ENCODE measurements at places on chromosomes 7 and 10.

DNA sequence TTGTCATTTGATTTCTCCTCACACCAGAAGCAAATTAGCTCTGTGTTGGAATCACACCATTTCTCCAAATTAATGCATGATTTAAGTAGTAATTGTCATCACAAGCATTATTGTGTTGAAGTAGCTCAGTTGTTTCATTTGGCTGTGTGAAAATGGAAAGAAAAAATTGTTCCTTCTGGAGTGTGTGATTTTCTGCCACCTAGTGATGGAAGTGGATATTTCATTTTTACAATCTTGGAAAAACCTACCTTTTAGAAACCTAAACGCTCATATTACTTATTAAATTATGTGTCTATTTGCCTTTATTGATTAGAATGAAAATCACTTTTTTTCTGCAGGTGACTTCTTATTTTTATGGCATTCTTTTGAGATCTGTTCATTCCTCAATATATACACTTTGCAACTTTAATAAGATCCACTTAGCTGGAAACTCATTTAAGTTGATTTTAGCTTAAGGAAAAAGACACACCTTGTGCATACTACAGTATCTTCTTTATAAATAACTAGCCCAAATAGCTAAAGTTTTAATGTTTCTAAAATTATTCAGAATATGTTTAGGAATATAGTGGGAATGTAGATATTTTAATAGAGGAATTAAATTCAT, 50.0 kb downstream of the SRI start:
- DNase-seq, result no peak

DNA sequence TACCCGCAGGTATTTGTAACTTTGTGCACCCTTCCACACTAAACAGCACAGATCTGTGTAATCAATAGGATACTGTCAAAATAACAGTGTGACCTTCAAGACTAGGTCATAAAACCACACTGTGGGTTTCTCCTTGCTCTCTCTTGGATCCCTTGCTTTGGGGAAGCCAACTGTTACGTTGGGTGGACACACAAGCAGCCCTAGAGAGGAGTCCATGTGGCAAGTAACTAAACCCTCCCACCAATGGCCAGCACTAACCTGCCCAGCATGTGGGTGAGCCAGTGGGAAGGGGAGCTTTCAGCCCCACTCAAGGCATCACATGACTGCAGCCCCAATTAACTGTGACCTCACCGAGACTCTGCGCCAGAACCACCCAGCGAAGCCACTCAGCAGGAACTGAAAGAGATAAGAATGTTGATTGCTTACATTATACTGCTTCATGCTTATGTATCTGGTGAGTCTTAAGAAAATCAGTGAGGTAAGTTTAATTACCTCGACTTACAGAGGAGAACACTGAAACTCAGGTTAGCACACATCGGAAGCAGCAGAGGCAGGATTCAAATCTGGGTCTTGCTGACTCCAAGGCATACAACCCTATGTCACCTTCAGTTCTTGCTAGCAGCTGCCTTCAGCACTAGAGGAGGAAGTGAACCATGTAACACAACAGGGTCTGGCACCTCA, 9.4 kb upstream of the ZC3HAV1 start:
- DNase-seq, result peak; percentile 75

DNA sequence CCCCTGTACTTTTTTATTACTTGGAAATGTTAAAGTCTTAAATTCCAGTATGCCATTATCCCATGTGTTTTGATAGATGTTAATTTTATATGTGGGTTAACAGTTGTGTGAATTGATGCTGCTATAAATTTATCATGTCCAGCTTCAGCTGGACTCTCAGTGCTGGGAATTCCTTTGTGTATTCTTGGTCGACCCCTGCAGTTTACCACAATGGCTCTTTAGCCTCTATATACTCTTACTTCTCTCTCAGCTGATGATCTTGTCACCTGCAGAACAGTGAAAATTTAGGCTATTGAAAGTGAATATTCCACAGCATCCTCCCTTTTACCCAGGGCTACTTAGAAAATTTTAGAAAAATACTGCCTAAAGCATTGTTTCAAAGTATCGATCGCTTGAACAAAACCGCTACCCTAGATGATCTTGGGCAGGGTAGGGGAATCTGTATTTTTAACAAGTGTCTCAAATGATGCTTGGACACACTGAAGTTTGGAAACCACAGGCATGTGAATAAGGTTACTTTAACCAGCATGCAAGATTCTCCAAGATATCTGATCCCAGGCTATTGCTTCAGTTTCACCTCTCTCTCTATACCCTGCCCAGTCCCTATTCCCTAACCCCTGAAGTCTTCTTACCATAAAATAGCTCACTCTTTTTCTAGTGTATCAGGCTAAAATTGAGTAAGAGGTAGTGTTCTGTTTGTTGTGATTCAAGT, 25.4 kb downstream of the LCOR start:
- DNase-seq, result no peak

DNA sequence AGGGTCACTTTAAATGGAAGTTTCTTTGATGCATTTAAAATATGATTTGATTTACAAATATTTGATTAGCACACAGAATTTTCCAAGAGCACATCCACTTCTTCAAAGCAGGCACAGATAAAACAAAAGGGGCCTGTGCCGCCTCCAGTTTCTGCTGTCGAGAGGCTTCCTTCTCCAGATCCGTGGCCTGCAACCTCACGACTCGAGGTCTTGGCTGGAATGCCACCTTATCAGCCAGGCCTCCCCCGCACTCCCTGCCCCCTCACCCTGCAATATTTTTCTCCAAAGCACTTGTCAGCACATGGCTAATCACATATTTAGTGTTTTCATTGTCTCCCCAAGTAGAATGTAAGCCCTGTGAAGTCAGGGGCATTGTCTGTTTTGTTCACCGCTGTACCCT, 12.5 kb downstream of the PYROXD2 start:
- no peak for DNase-seq

- DNase-seq, result no peak
Measured at GRCh38 chr7:55128693-55129394, 110.0 kb downstream of the EGFR start.
